ENCODE measurements at places on chromosomes 16 and 17.

DNA sequence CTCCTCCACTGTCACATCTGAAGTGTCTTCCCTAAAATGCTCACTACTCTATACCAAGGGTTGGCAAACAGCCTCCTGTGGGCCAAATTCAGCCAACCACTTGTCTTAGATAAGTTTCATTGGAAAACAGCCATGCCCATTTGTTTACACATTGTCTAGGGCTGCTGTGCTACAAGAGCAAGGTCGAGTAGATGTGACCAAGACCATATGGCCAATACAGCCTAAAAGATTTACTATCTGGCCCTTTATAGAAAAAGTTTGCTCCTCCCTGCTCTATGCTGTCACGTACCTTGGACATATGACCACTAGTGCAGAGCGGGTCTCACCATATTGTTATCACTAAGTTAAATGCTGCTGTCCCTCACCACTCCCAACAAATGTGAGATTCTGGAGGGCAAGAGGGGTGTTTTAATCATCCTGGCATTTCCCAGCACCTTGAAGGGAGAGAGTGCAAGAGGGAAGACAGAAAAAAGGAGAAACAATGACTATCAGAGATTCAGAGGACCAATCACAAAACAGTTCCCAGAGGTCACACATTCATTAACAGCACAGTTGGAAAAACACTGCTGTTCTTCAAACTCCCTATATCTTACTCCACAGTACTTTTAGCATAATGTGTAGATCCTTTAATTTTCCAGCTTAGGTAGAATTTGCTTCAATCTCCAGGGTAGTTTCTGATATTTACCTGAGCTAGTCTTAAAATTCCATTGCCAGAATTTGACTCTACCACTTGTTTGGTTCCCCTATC is 13.2 kb downstream of the LSM12 start:
- no peak for DNase-seq

GRCh38 chr16:80463326-80463725 is 77.5 kb upstream of the DYNLRB2 start:
- DNase-seq: no peak

DNA sequence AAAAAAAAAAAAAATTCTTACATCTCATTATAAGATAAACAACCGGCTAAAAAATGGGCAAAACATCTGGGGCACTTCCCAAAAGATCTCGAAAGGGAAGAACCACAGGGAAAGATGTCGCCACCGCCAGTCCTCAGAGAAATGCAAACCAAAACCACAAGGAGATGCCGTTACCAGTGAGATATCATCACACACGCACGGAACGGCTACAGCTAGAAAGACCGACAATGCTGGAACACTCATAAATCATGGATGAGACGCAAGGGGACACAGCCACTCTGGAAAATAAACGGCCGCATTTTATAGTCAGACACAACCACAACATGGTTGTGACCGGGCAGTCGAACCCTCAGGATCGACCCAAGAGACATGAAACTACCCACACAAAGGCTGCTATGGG is 24.5 kb downstream of the WDR45B start:
- no peak for DNase-seq

GRCh38 chr17:77670173-77670572 is 288.3 kb upstream of the TNRC6C start:
- DNase-seq: no peak

- DNase-seq: no peak
These were observed 44.4 kb downstream of the TNRC6A start for GRCh38 chr16:24773771-24774427.

DNA sequence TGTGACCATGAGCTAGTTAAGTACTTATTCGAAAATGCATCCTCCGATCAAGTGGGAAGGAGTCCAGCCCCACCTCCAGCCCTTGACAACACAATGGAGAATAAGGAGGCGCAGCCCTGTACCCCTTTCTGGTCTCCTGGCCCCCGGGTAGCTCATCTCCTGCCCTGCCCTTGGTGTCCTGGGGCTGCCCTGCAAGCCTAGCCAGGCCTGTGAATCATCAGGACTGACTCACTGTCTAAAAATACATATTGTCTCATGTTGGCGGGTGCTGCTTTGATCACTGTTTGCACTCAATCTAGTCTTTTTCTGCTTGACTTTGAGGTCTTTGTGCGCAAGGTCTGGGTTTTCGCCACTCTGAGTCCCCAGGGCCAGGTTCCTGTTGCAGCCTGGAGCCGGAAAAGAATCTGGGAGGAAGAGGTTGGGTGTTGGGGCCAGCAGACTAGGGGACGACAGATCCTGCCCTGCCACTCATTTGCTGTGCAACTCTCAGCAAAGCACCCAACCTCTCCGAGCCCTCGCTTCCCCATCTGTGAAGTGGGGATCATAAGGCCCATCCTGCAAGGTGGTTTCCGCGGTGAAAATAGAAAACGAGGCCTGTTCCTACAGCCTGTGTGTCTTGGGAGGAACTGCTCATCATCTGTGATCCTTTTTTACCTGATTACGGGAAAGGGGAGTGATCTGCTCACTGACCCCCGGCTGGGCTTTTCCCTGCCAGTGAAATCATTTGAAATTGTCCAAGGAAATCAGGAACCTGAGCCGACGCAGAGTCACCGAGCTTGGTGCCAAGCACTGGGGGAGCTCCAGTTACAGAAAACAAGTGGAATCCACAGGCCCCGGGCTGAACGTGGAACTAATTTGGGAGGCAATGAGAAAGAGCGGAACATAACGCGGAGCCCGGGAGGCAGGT is 230.4 kb downstream of the PARN start:
- DNase-seq: no peak

GRCh38 chr17:62307196-62307595 is 73.2 kb upstream of the EFCAB3 start:
- DNase-seq: no peak

- DNase-seq: no peak
These were observed 24.7 kb downstream of the PSMD7 start for GRCh38 chr16:74321356-74321755.

- DNase-seq: no peak
These were observed 1.4 kb upstream of the PLEKHH3 start for GRCh38 chr17:42677921-42678781.

DNA sequence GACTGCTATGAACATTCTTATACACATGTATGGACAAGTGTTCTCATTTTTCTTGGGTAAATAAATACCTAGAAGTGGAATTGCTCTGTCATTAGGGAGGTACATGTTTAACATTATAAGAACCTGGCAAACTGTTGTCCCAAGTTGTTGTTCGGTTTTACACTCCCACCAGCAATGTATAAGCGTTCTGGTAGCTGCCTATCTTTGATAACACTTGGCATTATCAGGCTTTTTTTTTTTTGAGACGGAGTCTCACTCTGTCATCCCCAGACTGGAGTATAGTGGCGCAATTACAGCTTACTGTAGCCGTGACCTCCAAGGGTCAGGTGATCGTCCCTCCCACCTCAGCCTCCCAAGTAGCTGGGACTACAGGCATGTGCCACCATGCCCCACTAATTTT is 16.3 kb downstream of the ATAD5 start:
- no peak for DNase-seq

- DNase-seq: no peak
These were observed 287.9 kb downstream of the FTO start for GRCh38 chr16:53991754-53992378.

GRCh38 chr16:50610331-50611262 is 62.4 kb downstream of the NKD1 start:
- no peak for DNase-seq

DNA sequence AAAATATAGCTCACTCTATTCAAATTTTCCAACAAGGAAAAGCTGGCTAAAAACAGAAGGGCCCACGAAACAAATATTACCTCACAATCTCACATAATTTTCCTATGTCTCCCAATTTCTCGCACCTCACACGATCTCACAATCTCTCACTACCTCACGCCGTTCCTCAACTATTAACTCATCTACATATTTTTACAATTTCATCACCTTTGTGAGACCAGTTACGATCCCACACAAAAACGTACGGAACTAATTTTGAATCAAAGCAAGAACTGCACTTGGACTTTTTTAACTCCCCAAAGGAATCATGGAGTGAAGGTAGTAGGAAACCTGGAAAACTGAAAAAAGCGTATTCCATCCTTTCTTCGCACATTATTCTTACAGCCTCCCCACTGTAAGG is 1.1 kb downstream of the CBX1 start:
- no peak for DNase-seq

GRCh38 chr17:6303664-6304063 is 131.3 kb downstream of the AIPL1 start:
- no peak for DNase-seq

DNA sequence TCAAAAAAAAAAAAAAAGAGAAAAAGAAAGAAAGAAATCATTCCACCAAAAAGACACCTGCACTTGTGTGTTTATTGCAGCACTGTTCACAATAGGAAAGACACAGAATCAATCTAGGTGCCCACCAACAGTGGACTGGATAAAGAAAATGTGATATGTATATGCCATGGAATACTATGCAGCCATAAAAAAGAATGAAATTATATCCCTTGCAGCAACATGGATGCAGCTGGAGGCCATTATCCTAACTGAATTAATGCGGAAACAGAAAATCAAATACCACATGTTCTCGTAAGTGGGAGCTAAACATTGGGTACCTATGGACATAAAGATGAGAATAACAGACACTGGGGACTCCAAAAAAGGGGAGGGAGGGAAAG is 5.7 kb upstream of the C16orf92 start:
- no peak for DNase-seq

DNA sequence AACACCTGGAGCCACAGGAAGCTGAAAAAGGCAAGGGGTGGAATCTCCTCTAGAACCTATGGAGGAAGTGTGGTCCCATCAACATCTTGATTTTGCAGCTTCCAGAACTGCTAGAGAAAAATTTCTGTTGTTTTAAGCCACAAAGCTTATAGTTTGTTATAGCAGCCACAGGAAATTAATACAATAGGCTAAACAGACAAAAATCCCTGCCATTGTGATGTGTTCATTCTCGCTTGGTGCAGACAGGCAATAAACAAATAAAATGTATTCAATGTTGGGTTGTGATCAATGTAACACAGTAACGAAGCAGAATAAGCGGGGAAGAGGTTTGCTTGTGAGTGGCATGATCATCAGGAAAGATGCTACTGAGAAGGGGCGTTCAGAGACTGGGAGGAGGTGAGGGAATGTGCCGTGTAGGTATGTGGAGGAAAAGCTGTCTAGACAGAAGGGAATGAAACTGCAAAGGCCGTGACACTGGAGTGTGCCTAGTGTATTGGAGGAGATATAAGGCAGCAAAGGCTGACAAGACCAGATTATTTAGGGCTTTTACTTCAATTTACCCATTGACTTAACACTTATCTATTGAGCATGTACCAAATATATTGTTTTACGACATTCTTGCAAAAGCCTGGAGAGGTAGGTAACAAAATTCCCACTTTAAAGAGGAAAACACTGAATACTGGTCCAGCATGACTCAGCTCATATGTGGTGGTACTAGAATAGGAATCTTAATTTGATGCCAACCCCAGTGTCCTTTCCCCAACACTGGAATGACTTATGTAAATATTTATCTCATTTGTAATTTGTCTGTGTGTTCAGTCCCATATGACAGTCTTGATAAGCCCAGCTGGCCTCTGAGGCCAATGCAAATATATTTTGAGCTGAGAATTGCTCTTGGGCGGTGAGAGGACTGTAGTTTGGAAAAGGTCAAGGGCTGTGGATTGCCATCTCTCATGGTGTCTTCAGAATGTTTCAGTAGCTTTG is 375.9 kb downstream of the CDH13 start:
- no peak for DNase-seq

DNA sequence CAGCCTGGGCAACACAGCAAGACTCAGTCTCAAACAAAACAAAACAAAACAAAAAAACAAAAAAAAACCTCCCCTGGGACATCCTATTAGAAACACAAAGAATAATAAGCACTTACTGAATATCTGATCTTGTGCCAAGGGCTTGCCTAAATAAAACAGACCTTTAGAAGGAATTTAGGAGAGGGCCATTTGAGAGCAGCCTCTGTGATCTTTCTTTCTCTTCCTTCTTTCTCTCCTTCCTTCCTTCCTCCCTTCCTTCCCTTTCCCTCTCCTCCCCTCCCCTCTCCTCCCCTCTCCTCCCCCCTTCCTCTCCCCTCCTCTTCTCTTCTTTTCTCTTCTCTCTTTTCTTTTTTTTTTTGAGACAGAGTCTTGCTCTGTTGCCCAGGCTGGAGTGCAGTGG is 12.3 kb downstream of the ITGAL start:
- DNase-seq: no peak

DNA sequence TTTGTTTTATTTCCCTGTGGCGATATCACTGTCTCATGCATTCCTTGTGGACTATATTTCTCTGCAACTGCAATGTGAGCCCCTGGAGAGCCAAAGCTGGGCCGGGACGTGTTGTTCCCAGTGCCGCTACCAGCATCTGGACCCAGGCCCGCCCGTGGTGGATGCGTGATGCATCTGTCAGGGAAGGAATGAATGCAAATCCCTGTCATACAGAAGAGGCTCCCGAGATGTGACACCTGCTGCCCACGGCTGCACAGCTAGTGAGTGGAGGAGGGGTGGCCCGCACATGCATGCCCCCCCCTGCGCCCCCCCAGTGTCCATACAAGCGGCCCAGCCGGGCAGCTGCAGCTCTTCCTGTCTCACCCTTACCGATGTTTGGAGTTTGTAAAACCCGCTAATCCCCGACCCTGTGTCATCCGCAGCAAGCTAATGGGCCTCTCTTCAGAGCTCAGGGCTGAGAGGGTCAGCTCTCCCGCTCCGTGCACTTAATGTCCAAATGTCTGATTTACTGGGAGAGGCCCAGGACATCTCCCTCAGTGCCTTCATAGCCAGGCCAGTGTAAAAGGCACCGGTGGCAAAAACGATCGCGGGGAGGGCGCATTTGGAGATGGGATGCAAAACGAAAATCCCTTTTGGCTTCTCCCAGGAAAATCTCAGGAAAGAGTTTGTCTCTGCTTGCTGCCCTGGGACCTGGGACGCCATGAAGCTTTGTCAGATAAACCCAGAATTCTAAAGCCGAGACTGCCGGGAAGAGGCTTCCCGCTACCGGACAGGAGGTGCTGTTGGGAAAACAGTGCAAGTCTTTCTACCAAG is 91.8 kb downstream of the FOXL1 start:
- DNase-seq: no peak

DNA sequence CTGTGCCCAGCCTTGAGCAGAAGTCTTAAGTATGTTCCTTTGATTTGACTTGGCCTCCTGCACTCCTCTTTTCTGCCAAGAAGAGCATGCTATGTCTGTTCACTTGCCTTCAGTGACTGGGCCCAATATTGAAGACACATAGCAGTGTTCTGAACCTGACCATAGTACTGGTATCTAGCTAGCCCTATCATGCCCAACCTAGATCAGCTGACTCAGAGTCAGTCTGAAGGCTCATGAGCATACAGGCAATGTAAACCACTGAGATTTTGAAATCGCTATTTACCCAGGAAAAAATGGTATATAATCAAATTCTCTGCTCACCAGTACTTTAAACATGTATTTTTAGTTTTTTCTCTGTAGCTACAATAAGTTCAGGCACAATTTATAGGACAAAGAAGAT is 129.4 kb downstream of the TANC2 start:
- DNase-seq: no peak

GRCh38 chr16:55051571-55052347 is 121.1 kb downstream of the IRX5 start:
- DNase-seq: no peak

DNA sequence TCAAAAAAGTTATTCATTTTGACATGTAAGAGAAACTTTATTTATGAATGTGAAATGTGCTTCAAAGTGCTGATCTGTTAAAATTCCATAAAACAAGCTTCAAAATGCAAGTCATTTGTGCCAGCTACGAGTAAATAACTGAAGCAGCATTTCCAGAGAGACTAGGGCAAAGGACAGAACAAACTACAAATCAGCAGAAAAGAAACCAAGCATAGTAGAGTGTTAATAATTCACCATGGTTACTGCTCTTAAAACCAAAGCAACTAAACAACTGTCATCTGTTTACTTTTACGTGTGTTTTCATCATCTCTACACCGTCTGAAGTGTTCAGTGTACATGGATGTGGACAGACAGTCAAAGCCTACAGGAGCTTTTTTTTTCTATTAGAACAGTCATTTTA is 1.6 kb upstream of the ASPA start:
- no peak for DNase-seq
